ENCODE measurements at places on chromosomes 12 and 14. TPM values are rescaled to one million over a fixed set of nuclear protein-coding genes. Genes with fewer than 3 reads are reported as not detected.

Gene RBM19
- total RNA-seq, result 41.8 TPM

Gene ISM2
- not detected for total RNA-seq

Gene CIDEB
- total RNA-seq, result 28.6 TPM

Gene ABHD12B
- total RNA-seq, result not detected

Gene LBHD2
- not detected for total RNA-seq

Gene CLECL1
- total RNA-seq, result 7.2 TPM
